Activated naive CD8-positive, alpha-beta T cell treated with anti-CD3 and anti-CD28 coated beads, Interleukin-2, amount 50 U/mL, for 16 hours (primary cell): ENCODE measurements at places on chromosomes 12 and 14.

- no peak for DNase-seq
These were observed 751.1 kb downstream of the TMEM121 start for GRCh38 chr14:106277503-106277902.

DNA sequence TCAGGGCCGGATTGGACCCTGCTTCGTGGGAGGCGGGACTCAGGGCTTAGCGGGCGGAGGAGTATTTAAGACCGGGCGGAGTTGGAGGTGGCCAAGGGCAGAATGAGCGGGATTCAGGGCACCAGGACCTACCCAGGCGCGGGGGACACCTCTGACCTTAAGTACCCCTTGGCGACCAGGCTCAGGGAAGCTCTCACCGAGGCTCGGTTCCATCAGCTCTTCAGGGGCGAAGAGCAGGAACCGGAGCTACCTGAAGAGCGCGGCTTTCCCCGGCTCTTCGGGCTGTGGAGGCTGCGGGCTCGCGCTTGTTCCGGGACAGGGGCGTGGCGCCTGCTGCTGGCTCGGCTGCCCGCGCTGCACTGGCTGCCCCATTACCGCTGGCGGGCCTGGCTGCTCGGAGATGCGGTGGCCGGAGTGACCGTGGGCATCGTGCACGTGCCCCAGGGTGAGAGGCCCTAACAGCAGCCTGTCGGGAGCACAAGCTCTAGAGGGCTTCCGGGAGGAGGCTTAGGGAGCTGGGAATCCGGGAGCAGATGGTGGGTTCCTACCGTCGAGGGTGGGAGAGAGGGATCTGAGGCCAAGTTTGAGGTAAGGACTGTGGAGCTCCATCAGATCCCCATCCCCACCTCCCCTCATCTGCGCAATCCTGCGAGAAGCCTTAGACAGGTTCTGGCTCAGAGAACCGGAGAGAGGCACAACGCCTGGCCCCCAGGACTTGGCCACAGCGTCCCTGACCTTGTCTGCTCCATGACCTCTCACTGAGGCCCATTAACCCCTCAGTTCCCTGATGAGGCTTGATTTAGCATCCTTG lies 8.4 kb downstream of the ARHGEF25 start:
- no peak for DNase-seq

DNA sequence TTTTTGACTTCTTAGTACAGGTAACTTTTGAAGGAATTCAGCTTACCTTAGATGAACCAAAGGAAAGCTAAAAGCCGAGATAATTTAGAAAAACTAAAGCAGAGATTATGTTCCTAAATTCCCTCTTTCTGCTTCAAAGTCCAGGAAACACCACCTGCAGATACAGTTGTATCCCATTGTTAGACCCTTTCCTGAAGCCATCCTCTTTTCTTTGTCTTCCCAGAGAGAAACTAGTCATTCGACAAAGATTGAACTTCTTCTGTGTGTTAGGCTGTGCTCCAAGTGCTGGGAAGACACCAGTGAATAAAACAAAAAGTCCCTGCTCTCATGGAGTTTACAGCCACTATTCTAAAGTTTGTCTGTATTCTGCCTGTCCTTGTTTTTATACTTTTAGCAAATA lies 29.3 kb downstream of the PPM1A start:
- DNase-seq, result no peak

DNA sequence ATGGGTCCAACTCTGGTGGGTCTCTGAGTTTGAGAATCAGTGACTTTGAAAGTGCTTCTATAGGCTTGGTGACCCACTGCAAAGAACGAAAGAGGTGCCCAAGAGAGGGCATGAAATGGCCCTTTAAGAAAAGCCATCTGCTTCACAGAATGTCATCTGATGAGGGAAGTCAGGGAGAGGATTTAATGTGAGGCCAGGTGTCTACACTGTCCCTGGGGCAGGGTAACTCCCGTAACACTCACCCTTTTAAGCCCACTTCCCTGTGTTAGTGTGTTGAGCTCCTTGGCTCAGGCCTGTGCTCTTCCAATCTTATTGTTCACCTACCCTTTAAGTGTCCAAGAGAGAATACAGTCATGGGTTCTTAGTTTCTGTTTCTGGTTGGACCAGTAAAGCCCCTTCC lies 16.4 kb upstream of the SRSF5 start:
- DNase-seq, result no peak

GRCh38 chr12:104490186-104490585 lies 33.4 kb downstream of the CHST11 start:
- DNase-seq, result no peak
